ENCODE measurements at places on chromosomes 13 and 19.

- DNase-seq, result no peak
These were observed at the start of gene CLDN10 for GRCh38 chr13:95552539-95553441. Gene CLDN10, plus strand, starts transcription at chr13:95552720. Its CDS starts 34 bp downstream, at chr13:95552754.

GRCh38 chr19:14761607-14762006, 16.8 kb downstream of the ADGRE2 start:
- DNase-seq, result no peak

- DNase-seq, result no peak
These were observed 230.2 kb downstream of the TSHZ3 start for GRCh38 chr19:31118986-31119385.

DNA sequence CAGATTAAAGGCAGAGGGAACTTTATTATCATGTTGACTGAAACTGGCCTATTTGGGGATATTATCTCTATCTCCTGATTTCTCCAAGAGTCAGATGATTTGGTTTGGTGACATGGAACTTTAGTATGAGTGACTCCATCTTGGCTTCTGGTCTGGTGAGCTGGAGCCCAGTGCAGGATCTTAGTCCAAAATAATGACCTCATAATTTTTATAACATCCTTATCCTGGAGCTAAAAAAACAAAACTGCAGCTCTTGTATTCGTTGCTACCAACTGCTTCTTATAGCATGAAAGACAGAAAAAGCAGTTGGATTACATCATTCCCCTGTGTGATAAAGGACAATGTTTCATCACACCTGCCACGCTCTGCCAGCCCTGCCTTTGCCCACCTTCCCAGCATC, 39.3 kb upstream of the RNF17 start:
- DNase-seq, result no peak

- DNase-seq, result no peak
These were observed 881.1 kb downstream of the PCDH9 start for GRCh38 chr13:66348745-66349690.

- no peak for DNase-seq
These were observed 65.2 kb upstream of the LRCH1 start for GRCh38 chr13:46487748-46488147.
